ENCODE measurements at places on chromosomes 12 and 14.

GRCh38 chr14:75494896-75495295 lies 27.4 kb upstream of the BATF start:
- no peak overlapping the region for H3K4me3 ChIP-seq
- no peak for DNase-seq
- no peaks in the 10 kb centered on the region for H3K27me3 ChIP-seq
- no peak overlapping the region for H3K27ac ChIP-seq
- peaks cover 3% of the 10 kb centered on the region for H3K36me3 ChIP-seq
- peaks cover 27% of the 10 kb centered on the region for H3K4me1 ChIP-seq

- no peaks in the 10 kb centered on the region for H3K4me1 ChIP-seq
- no peaks in the 10 kb centered on the region for H3K36me3 ChIP-seq
- peak; percentile 5 for DNase-seq
- no peak overlapping the region for H3K27ac ChIP-seq
- no peak overlapping the region for H3K4me3 ChIP-seq
- H3K27me3 ChIP-seq = no peaks in the 10 kb centered on the region
These were observed 103.3 kb upstream of the PMCH start for GRCh38 chr12:102300824-102301461.

DNA sequence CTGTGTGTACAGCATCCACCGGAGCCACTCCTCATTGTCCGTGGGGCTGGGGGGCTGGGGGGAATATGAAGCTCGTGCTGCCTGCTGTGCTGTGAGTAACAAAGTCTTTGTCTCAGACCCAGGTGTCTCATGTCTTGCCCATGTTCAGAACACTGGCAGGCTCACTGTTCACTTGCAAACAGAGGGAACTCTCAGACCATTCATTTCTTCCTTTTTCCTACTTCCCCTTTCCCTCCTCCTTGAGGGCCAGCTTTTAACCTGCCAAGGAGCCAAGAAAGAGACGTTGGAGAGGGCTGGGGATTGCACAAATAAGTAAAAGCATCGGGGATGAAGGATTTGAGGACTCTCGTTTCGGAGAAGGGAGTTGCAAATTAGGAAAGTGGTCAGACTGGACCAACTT lies 21.6 kb downstream of the GPR132 start:
- H3K4me1 ChIP-seq = peaks cover 9% of the 10 kb centered on the region
- H3K27me3 ChIP-seq = no peaks in the 10 kb centered on the region
- H3K27ac ChIP-seq = no peak overlapping the region
- peaks cover 23% of the 10 kb centered on the region for H3K36me3 ChIP-seq

GRCh38 chr12:85633491-85633890 lies 202.7 kb downstream of the RASSF9 start:
- H3K36me3 ChIP-seq = no peaks in the 10 kb centered on the region
- no peak overlapping the region for H3K27ac ChIP-seq
- H3K4me1 ChIP-seq = no peaks in the 10 kb centered on the region
- DNase-seq = no peak
- no peaks in the 10 kb centered on the region for H3K27me3 ChIP-seq

DNA sequence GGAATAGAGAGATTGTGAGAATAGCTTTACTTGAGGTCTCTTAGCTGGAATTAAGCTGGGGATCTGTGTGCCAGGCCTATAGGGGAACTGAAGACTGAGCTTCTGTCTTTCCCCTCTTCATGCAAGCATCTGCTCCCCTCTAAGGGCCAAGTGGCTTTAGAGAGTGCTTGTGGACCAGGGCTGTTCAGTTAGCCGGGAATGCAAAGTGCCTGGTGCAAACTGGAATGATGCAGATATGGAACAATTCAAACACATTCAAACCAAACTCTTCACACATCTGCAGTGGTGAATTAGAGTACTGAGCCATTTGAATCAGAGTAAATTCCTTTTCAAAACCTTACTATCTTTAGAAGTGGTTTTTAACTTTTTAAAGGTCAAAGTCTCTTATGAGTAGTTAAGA lies 99.0 kb downstream of the LIN7A start:
- no peak overlapping the region for H3K27ac ChIP-seq
- H3K4me3 ChIP-seq = no peak overlapping the region
- H3K36me3 ChIP-seq = no peaks in the 10 kb centered on the region
- DNase-seq = no peak
- no peaks in the 10 kb centered on the region for H3K27me3 ChIP-seq

DNA sequence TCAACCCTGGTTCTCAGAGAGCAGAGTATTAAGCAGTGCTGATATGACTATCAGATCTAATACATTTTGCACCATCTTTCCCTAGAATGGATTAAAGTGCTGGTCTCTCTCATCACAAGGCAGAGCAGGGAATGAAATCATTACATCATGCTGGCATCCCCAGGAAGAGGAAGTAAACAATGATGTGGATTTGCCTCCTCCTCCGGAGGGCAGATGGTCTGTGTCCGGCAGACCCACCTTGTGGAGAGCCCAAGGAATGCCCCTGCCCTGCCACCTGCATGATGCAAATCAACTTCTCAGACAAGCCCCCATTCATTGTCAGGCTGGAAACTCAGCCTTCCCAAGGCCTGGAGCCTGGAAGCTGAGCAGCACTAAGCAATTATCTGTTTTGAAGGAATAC lies 1149.1 kb downstream of the VRK1 start:
- H3K4me3 ChIP-seq = no peak overlapping the region
- no peaks in the 10 kb centered on the region for H3K36me3 ChIP-seq
- H3K27me3 ChIP-seq = no peaks in the 10 kb centered on the region
- DNase-seq = no peak
- H3K4me1 ChIP-seq = peaks cover 4% of the 10 kb centered on the region
- H3K27ac ChIP-seq = no peak overlapping the region

- peak overlapping the region; percentile 83 for H3K27ac ChIP-seq
- DNase-seq = no peak
- H3K4me3 ChIP-seq = no peak overlapping the region
- peaks cover 89% of the 10 kb centered on the region for H3K36me3 ChIP-seq
These were observed 12.1 kb downstream of the FICD start for GRCh38 chr12:108527166-108527496.

DNA sequence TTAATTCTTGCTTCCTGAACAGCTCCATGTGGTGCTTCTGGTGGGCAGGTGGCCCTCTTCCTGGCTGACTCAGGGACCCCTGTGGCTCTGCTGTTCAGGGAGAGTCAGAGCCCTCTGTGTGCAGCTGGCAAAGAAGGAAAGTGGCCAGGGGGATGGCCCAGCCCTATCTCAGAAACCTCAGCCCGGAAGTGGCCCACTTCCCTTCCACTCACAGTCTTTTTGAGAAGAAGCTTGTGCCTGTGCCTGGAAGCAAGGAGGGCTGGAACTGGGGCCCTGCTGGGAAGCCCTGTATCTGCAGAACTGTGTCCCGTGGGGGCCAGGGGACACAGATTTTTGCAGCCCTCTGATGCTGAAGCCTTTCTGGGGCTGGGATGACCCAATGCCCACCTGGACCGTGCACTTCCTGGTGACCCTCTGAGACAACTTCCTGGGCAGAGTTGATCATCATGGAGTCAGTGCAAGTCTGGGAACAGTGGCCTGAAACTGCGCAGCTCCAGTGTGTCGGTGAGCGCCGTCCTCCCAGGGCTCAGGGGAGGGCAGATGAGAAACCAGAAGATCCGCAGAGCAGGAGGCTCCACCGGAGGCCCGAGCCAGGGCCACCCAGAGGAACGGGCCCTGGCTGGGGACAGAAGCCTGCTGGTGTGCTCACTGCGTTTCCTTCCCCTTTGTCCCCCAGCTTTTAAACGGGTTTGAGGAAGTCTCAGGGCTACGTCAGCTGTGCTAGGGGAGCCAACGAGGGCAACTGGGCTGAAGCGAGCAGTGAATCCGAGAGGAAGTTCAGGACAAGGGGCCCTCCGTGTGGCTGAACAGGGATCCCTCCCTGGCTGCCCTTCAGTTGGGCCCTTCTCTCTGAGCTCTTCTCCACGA lies 217.4 kb upstream of the RTL1 start:
- H3K4me3 ChIP-seq = peak overlapping the region; percentile 46
- peaks cover 4% of the 10 kb centered on the region for H3K4me1 ChIP-seq
- no peak overlapping the region for H3K27ac ChIP-seq
- no peak for DNase-seq
- no peaks in the 10 kb centered on the region for H3K36me3 ChIP-seq

- peak; percentile 17 for DNase-seq
- H3K27me3 ChIP-seq = peaks cover 9% of the 10 kb centered on the region
- H3K36me3 ChIP-seq = peaks cover 3% of the 10 kb centered on the region
- peak overlapping the region; percentile 88 for H3K4me3 ChIP-seq
- peaks cover 11% of the 10 kb centered on the region for H3K4me1 ChIP-seq
- H3K27ac ChIP-seq = peak overlapping the region; percentile 72
These were observed 1.1 kb downstream of the GPHN start for GRCh38 chr14:66508846-66509621.

DNA sequence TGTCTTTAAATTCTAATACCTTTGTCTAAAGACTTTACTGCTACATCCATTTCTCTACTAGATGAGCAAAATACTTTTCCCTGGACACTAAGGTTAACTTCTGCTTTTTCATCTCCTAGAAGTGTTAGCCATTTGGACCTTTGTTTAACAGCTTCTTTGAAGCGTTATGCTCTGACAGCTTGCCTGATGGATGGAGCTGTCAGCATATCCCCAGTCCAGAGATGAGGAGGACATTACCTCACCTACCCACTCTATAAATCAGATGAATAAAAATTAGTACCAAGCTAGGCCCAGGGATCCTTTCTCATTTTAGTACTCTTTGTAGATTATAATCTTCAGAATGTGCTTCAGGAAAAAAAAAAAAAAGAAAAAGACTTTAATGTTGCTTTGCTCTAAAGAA lies 222.7 kb downstream of the PELI2 start:
- no peak for DNase-seq
- H3K4me1 ChIP-seq = no peaks in the 10 kb centered on the region
- no peak overlapping the region for H3K27ac ChIP-seq
- H3K36me3 ChIP-seq = no peaks in the 10 kb centered on the region

- H3K27ac ChIP-seq = peak overlapping the region; percentile 100
- peak overlapping the region; percentile 87 for H3K4me3 ChIP-seq
- H3K27me3 ChIP-seq = no peaks in the 10 kb centered on the region
These were observed 2.3 kb downstream of the TMED10 start for GRCh38 chr14:75174066-75174465.

- DNase-seq = no peak
- H3K4me1 ChIP-seq = no peaks in the 10 kb centered on the region
- H3K36me3 ChIP-seq = no peaks in the 10 kb centered on the region
- H3K27me3 ChIP-seq = no peaks in the 10 kb centered on the region
- no peak overlapping the region for H3K4me3 ChIP-seq
These were observed 31.1 kb downstream of the IRF2BPL start for GRCh38 chr14:76997257-76997970.

GRCh38 chr14:31127690-31128089 lies 79.9 kb downstream of the HECTD1 start:
- peak; percentile 46 for DNase-seq
- peak overlapping the region; percentile 65 for H3K4me3 ChIP-seq
- peaks cover 46% of the 10 kb centered on the region for H3K36me3 ChIP-seq
- peak overlapping the region; percentile 40 for H3K27ac ChIP-seq
- H3K4me1 ChIP-seq = peaks cover 28% of the 10 kb centered on the region
- no peaks in the 10 kb centered on the region for H3K27me3 ChIP-seq

- H3K27me3 ChIP-seq = no peaks in the 10 kb centered on the region
- H3K27ac ChIP-seq = no peak overlapping the region
- H3K36me3 ChIP-seq = no peaks in the 10 kb centered on the region
- no peak overlapping the region for H3K4me3 ChIP-seq
- no peak for DNase-seq
These were observed 411.8 kb upstream of the STXBP6 start for GRCh38 chr14:25461780-25462179.

GRCh38 chr14:51495319-51495718 lies 156.4 kb upstream of the FRMD6 start:
- H3K36me3 ChIP-seq = no peaks in the 10 kb centered on the region
- H3K27ac ChIP-seq = no peak overlapping the region
- no peak for DNase-seq
- no peaks in the 10 kb centered on the region for H3K4me1 ChIP-seq

DNA sequence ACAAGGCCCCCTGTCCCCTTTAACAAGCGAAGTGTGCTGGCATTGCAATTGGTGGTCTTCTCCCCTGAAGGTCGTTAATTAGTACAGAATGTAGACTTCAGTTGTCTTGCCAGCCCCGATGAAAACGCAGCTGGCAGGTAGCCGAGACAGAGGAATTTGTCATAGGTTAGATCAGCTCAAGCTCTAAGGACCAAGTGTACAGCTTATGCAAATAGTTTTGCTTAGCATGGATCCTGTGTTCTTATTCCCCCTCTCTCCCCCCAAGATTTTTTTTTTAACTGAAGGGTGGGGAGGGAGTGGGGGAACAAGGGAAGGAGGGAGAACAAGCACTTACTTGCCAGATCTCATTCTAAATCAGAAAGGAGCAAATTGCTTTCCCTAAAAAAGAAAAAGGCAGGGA lies 58.6 kb upstream of the PARP11 start:
- no peak for DNase-seq
- H3K27ac ChIP-seq = no peak overlapping the region
- H3K27me3 ChIP-seq = peaks cover 71% of the 10 kb centered on the region
- H3K4me3 ChIP-seq = no peak overlapping the region
- no peaks in the 10 kb centered on the region for H3K36me3 ChIP-seq

DNA sequence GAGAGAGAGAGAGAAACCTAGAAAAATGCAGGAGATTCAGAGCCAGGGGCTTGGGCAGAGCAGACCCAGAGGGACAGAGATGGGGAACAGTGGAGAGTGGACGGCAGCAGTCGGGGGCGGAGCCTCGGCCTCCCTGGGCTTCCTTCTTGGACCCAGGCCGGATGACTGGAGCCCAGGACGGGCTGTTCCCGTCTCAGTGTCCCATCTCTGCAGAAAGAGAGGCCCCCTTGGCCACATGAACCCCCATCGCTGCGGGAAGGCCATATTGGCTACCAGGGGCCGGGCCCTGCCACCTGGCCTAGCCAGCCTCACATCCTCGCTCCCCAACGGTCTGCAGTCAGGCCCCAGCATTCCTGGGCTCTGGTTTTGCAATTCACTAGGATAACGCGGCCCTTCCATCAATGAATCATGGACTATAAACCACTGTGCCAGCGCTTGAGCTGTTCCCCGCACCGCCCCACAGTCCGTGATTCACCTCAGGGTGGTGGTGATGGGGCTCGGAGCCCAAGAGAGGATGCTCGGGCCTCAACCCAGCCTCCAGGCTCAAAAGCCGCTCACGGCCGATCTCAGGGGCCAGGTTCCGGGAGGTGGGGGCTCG lies 116.5 kb downstream of the RFLNA start:
- no peaks in the 10 kb centered on the region for H3K27me3 ChIP-seq
- DNase-seq = no peak
- H3K27ac ChIP-seq = peak overlapping the region; percentile 70
- no peak overlapping the region for H3K4me3 ChIP-seq
- H3K4me1 ChIP-seq = peaks cover 10% of the 10 kb centered on the region

DNA sequence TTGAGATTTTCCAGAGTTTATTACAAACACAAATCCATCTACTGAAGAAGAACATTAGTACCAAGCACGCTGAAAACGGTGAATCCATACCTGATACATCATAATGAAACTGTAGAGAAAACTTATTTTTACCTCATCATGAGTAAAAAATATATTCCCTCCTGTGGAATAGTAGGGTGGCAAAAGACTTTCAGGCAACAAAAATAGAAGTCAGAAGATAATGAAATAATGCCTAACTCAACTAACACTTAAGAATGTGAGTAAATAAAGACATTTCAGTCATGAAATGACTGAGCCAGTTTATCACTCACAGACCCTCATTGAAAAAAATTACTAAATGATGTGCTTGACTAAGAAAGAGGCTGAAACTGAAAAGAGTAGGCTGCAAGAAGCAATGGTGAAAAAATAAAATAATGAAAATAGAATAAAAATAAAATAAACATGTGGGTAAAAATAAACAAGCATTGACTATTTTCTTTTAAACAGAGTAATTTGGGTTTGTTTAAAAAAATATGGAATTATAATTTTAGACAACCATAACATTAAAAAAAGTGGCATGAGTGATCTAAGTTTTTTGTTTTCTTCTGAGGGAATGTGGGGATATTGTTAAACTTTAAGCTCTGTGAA lies 148.6 kb downstream of the ASCL1 start:
- no peak overlapping the region for H3K27ac ChIP-seq
- DNase-seq = no peak
- H3K36me3 ChIP-seq = no peaks in the 10 kb centered on the region
- H3K4me1 ChIP-seq = no peaks in the 10 kb centered on the region
- H3K4me3 ChIP-seq = no peak overlapping the region

Measured in effector memory CD8-positive, alpha-beta T cell (primary cell).